ENCODE measurements at places on chromosomes 6 and 20.
A peak's percentile ranks its signal among the peaks of the same experiment; 100 is the strongest.

DNA sequence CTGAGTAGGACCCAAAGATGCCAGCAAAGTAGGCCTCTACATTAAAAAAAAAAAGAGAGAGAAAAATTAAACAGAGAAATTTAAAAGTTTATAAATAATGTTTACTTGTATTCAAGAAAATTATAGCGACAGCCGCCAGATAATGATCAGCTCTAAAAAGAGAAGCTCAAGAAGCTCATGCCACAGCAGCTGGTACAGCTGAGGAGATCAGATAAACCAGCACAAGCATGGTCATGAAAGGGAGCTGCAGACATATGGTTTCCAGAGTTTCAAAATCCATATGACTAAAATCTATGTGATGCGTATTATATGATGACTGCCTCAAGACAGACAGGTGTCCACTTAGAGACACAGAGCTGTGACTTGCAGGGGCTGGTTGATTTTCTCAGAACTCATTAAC lies 13.6 kb upstream of the HLA-C start:
- DNase-seq, result no peak

GRCh38 chr6:33075568-33076405 lies at the start of gene HLA-DPB1:
Gene HLA-DPB1, plus strand, starts transcription at chr6:33075990. Its CDS starts 52 bp downstream, at chr6:33076042.
- peak; percentile 40 for DNase-seq

- no peak for DNase-seq
Measured at GRCh38 chr6:74574794-74575193, 631.1 kb downstream of the COL12A1 start.

DNA sequence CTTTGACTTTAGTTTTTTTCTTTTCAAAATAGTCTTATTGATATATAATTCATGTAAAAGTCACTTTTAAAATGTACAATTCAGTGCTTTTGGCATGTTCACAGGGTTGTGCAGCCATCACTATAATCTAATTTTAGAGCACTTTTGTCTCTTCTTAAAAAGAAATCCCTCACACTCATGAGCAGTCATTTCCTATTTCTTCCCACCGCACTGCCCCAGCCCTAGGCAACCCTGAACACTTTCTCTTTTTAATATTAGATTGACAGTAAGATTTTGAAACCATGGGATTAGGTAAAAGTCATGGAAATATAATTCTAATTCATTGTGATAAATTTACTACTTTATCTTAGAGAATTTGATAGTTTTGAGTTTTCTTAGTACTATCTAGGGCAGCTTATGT lies 309.4 kb downstream of the UTRN start:
- no peak for DNase-seq

DNA sequence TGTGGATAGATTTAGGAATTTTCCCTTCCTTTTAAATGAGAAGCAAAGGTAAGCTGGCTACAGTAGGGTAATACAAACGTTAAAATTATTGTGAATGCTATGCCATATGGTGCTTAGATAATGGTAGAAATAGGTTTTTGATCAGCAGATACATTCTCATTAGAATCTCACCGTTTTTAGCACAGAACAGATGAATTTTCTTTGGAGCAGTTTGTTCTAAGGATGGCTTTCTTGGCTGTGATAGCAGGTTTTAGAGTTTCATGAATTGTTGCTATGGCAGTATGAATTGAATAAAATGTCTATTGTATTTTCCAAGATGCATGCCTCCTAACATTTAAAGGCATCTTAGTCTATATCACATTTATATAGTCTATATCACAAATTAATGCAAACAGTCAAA lies 1394.5 kb downstream of the EPHA7 start:
- no peak for DNase-seq

- no peak for DNase-seq
Measured at GRCh38 chr20:9215539-9215938, 146.7 kb downstream of the PLCB4 start.

DNA sequence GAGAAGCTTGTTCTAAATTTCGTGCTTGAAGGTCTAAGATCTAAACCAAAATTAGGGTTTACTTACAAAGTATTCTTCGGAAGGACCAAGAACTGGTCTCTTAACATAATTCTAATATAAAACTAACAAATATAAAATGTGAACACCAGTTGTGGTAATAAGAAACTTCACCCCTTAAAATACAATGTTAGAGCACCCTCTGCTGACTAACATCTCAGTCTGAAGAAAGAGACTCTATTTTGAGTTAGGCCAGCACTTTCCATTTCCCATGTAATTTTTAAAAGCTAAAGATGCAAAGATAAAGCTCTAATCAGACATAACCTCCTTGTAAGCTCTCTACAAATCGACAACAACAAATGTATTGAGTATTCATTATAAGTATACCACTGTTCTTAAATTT lies 24.6 kb downstream of the ATG5 start:
- no peak for DNase-seq

- no peak for DNase-seq
Measured at GRCh38 chr6:113350461-113350860, 506.7 kb upstream of the MARCKS start.

DNA sequence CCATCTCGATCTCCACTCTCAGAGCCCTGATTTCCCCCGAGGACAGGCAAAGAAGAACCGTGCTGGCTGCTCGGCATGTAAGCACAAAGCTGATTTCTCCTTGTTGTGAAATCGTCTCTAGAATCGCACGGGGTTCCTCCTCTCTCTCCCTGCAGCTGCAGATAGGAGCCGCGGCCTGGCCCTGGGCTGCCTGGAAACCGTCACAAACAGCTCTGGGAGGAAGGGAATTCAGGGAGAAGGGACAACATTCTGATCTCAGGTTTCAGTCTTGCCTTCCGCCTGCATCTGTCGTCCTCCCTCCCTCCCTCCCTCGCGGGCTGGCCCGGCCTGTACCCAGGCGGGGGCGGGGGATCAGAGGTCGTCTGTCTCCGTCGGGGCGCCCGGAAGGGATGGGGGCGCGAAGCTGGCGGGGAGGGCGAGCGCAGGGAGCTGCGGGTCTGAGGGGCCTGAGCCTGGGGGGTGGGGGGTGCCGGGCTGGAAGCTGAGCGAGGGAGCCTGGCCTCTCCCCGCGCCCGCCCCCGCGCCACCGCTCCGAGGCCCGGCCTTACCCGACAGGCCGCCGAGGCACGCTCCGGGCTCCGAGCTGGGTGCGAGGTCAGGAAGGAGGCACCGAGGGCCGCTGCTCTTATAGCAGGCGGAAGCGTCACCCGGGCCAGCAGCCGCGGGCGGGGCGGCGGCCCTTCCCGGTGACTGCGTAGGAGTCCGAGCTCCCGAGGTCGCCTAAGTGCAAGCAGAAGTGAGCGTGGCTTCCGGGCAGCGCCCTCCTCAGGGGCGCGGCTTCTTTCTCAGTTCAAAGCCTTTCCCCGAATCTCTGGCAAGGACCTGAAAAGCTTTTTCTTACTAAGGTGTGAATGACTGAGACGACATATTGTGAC lies at the start of gene SERPINB1:
Gene SERPINB1, minus strand, starts transcription at position 600 of the 875 bp plus-strand sequence. CDS start 1,277 bp downstream, outside the sequence.
- DNase-seq, result peak; percentile 25

GRCh38 chr6:105786449-105786848 lies 299.7 kb upstream of the PRDM1 start:
- DNase-seq, result no peak

GRCh38 chr6:159082039-159082815 lies 37.4 kb upstream of the TAGAP start:
- no peak for DNase-seq

DNA sequence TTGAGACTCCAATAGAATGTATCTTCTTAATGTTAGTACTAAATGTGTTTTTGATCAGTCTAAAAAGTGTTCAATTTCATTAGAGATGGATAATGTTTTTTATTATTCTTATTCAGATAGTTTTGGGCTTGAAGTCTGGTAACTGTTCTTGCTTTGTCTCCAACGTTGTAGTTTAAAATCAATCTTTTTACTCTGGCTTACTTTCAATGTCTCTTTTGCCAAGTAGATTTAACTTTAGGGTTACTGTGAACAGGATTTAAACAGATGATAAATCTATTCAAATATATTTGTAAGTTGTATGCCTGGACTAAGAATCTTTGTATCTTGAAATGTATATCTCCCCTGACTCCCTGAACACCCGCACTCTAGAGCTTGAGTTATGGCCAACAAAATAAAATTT lies 51.1 kb downstream of the SGK1 start:
- DNase-seq, result no peak

DNA sequence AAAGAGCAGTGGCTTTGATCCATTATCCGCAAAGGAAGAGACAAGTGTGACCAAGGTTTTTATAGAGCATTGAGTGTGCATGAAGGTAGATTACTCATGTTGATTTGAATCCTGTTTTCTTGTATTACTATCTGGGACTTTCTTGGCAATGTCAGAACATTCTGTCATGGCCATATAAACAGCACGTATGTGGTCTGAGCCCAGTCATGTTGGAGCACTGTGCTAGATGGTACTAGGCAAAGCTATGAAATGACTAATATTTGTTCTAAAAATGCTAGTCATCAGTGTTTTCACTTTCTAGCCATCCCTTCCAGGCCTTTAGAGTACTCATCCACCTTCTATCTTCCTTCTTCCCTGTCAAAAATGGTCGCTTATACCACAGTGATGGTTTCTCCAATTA lies 278.6 kb upstream of the FLRT3 start:
- no peak for DNase-seq

DNA sequence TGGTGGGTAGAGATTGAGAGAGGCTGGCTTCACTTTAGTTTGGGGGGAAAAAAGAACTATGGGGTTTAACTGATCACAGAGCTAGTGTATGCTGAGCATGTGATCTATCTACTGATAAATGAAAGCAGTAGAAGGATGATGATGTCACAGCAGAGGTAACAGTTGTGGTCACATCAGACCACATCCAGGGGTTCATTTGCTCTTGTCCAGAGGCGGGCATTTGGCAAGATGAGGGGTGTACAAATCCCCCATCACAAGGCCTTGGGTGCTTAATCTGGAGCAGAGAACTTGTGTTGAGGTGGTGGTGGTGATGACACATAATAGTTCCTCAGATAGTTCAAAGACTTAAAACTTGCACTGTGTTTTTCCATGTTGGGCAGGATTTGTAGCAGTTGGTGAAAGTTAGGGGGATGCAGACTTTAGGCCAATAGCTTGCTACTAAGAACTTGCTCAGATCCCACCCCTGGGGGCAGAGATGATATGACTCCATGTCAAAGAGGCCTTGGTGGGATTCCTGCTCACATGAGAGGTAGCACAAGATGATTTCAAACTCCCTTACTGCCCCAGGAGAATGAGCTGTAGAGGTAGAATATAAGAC lies 63.4 kb downstream of the PRDM1 start:
- no peak for DNase-seq

- no peak for DNase-seq
Measured at GRCh38 chr6:43570876-43571441, 4.9 kb downstream of the XPO5 start.

GRCh38 chr6:20198775-20199174 lies 13.5 kb downstream of the MBOAT1 start:
- DNase-seq, result no peak

DNA sequence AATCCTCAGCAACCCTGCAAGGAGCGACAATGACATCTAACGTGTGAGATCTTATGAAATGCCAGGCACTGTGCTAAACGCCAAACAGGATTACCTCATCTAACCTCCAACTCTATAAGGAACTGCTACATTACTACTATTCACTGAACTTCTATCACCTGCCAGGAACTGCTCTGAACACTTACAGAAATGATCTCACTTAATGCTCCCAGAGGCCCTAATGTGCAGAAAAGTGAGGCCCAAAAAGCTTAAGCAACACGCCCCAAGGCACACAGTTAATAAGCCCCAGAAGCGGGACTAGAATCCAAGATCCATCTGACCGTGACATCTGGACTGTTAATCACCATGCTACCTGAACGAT lies 28.5 kb downstream of the TRAM2 start:
- DNase-seq, result no peak

DNA sequence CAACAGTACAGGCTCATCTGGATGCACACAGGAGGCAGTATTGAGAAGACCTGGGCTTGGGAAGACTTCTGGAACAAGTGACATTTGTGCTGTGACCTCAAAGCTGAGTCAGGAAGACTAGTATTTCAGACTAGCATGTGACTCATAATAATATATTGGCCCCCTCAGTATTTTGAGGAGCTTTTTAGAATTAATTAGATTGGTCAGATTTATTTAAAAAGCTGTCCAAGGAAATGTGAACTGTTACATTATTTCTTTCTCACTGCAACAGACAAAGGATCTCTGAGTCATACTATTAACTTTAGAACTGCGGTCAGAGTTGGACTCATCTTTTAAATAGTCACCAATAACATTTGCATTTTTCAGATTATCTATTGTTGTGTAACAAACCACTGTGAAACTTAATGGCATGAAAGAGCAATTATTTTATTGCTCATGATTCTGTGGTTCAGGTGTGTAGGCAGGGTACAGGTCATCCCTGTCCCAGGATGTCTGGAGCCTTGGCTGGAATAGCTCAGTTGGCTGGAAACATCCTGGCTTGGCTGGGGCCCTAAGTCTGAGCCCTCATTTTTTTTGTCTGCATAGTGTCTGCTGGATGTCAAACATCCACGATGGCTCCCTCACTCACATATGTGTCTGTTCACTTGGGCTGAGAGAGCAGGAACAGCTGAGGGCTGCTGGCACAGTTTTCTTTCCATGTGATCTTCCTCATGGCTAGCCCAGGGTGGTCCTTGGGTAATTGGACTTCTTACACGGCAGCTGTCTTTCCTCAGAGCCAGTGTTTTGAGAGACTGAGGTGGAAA lies 46.9 kb downstream of the MAP3K4 start:
- DNase-seq, result no peak

GRCh38 chr6:155544677-155545076 lies 89.0 kb upstream of the NOX3 start:
- no peak for DNase-seq

GRCh38 chr6:27871924-27872638 lies 40.1 kb downstream of the OR2B2 start:
- DNase-seq, result peak; percentile 54

DNA sequence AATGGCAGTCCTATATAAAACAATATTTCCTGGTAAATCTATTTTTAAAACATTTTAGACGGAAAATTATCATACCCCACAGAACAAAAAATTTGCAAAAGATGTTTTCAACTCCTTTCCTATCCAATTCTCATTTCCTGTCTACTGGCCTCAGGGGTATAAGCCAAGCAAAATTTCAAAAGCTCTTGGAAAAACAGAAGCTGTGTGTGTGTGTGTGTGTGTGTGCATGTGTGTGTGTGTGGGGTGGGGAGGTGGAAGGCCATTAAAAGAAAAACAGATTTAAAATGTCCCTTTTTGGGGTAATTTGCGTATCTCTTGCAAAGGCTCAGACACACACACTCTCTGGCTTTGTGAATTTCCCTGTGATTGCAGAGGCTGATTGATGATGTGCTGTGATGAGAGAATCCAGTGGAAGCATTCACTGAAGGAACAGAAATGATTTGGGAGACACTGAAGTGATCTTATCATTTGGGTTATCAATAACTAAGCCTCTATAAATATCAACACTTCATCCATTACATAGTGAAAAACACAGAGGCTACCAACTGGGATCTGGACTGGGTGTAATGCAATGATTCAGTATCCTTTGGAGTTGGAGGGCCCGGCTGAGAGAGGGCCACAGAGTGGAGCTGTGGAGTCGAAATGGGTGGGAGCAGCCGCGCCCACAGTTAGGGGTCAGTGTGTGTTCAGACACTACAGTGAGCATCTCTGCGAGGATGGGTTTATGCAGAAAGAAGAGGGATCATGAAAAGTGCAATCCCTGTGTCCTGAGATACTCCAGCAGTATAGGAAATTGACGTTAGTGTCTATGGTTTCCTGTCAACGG lies 106.8 kb upstream of the PREP start:
- no peak for DNase-seq

- DNase-seq, result no peak
Measured at GRCh38 chr6:56169366-56169765, 78.0 kb downstream of the COL21A1 start.

GRCh38 chr6:32906539-32906938 lies 34.3 kb downstream of the HLA-DMB start:
- no peak for DNase-seq

Data from GM12891 (cell line).